ENCODE measurements at places on chromosomes 7 and 10. TPM values are rescaled to one million over a fixed set of nuclear protein-coding genes. Genes with fewer than 3 reads are reported as not detected.

Gene CTNNA3
- total RNA-seq, result 32.7 TPM

DNA sequence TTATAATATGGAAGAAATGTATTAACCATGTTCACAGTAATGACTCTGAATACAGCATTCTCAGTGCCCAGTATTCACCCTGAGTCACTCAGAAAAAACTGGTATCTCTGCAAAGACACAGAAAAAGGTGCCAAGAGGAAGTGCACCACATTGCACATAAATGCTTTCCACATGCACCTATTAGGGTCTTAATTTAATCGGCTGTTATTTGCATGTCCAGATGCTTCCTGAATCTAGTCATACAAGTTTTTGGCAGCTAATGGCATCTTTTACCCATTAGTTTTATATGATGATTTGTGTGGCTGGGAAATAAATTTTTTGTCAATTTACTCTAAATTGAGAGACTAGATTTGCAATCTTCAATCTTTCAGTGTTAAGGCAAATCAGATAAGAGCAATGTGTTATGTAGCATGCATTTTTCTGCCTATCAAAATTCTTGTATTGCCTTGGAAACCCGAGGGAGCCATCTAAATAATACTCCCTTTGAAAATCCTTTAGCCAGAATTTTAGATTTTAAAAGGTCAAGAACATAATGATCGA is 58.2 kb downstream of the ZNF680 start:
- no peak for DNase-seq

- no peak for DNase-seq
Measured at GRCh38 chr10:12687996-12688395, 313.5 kb downstream of the CCDC3 start.

GRCh38 chr10:37478381-37478780 is 353.0 kb downstream of the ANKRD30A start:
- DNase-seq, result no peak

Gene THSD7A
- 7.0 TPM for total RNA-seq

Gene DRGX
- total RNA-seq, result 0.48 TPM

- no peak for DNase-seq
Measured at GRCh38 chr7:139451638-139452037, 31.8 kb downstream of the KLRG2 start.

Gene AGAP5
- 0.48 TPM for total RNA-seq

- DNase-seq, result no peak
Measured at GRCh38 chr10:3622845-3623621, 162.0 kb downstream of the KLF6 start.

DNA sequence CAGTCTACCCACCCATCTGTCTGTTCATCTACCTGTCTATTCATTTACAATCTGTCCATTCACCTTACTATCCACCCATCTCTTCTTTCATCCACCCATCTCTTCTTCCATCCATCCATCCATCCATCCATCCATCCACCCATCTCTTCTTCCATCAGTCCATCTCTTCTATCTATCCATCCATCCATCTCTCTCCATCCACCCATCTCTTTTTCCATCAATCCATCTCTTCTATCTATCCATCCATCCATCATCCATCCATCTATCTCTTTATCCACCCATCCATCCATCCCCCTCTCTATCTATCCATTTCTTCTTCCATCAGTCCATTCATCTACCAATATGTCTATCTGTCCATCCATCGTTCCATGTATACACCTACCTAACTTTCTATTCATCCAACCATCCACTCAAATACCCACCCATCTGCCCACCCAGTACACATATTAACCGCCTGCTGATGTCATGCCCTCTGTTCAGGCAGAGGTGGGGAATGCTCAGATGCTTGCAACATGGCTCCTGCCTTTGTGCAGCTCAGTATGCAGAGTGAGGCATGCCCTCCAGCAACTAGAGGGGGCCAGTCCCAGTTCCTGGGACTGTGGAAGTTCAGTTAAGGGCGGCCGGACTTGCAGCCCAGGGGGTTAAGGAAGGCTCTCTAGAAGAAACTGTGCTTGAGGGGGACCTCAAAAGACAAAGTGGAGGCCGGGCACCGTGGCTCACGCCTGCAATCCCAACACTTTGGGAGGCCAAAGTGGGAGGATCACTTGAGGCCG is 11.3 kb upstream of the MLXIPL start:
- DNase-seq, result no peak

DNA sequence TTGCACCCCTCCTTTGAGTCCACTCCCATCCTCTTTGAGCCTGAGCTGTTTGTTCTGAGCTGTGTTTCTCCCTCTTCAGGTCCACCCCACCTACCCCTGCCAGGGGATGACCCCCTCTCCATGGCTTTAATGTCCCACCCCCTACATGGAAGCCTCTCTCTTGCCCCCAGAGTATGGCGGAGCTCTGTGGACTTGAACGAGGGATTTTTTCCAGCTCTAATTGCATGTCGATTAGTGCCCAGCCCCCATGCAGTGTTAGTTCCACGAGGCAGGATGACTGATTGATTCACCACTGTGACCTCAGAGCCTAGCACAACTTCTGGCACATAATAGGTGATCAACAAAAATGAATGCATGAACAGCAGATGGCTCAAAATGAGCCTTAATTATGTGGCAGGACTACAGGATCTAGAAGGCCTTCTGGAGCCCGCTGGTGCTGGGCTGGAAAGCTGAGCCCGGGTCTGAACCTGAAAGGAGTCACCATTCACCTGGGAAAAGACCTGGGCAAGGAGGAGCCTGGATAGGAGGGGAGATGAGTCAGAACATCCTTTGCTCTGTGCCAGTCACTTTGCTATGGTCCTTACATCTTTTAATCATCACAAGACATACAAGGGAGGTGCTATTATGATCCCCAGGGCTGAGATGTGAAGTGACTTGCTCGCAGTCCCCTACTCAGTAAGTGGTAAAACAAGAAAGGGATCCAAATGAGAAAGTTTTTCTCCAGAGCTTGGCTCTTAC is 17.1 kb upstream of the SLC18A2 start:
- DNase-seq, result no peak

- DNase-seq, result no peak
Measured at GRCh38 chr7:157521061-157521731, 184.4 kb downstream of the DNAJB6 start.

Gene TMEM184A
- 3.4 TPM for total RNA-seq

- DNase-seq, result no peak
Measured at GRCh38 chr10:121221072-121221471, 369.9 kb downstream of the WDR11 start.

Gene AKR1C3
- total RNA-seq, result 4.6 TPM

DNA sequence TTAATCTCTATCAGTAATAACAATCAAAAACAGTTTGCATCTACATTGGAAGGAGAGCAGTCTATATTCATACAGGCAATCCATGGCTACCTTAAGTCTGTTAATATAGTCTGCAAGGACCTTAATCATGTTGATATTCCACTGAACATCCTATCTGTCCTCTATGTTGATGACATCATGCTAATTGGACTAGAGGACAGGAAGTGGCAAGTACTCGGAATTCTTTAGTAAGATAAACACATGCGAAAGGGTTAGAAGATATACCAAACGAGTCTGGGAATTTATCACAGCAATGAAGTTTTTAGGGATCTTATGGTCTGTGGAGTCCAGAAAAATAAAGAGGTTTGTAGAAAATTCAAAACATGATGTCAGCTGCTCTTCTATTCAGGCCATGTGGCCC is 11.3 kb upstream of the SAMD9L start:
- DNase-seq, result peak; percentile 55

DNA sequence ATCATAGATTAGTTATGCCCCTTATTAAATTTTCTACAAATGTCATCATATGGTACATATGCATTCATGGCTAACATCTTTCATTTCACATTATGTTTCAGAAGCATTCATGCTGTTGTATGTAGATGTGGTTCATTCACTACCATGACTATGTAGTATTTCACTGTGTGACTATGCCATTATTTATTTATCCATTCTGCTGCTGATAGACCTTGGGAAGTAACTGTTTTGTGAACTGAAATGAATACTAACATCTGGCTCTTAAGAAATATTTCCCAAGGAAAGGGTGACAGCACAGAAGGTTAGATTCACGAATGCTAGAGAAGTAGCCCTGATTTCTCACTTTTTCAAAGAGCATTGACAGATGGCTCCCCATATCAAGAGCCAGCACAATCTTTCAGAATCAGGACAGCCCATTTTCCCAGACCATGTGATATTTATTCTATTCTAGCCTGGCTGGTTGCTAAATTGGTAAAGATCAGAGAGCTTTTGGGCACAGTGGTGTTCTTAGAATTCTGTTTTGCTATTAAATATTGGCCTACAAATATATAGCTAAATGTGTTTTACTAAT is 157.4 kb downstream of the DYNC1I1 start:
- DNase-seq, result no peak

DNA sequence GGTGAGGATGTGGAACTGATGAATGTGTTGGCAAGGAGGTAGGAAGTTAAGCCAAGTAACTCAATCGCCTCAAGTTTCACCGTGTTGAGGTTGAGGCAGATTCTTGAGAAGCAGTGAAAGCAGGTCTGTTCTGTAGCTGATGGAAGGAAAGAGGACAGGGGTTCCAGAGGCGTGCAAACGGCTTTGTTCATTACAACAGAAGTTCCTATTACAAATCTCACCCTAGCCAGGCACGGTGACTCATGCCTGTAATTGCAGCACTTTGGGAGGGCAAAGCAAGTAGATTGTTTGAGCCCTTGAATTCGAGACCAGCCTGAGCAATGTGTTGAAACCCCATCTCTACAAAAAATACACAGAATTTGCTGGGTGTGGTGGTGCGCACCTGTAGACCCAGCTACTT is 36.9 kb upstream of the PTF1A start:
- no peak for DNase-seq

- DNase-seq, result no peak
Measured at GRCh38 chr7:157540606-157541294, 203.9 kb downstream of the DNAJB6 start.

- DNase-seq, result no peak
Measured at GRCh38 chr7:55016746-55017090, 2.1 kb upstream of the EGFR start.

DNA sequence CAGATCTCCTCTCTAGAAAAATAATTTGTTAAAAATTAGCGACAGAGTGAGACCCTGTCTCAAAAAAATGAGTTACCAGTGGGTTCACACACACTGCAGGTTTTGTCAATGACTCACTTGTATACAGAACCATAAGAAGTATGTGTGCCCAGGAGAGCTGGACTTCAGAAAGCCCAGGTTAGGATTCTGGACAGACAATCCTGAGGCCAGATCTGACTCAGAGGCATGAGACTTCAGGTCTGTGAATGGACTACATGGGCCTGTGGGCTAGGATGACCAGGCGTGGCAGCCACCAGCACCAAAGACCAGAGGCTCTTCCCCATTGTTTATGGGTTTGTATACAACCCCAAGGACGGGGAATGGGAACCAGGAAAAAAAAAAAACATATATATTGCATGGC is 9.3 kb upstream of the ZNF438 start:
- DNase-seq, result no peak

Gene C10orf67
- total RNA-seq, result 7.7 TPM

DNA sequence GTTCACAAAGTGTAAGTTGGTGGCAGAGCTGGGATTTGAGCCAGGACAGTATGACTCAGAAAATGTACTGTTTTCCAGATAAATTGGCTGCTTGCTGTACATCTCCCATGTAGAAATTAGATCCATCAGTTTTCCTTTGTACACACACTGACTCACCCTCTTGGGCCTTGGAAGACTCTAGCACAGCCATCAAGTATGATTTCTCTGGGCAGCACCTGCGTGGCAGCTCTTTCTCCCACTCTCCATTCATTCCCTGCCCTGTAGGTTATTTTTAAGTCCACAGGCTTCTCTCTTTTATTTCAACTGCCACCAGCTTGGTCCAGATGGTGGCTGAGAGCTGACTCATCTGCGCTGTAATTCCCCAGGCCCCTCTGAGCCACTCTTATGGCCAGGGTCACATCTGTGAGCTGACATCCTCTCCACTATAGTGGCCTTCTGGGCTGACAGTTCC is 28.3 kb upstream of the SDK1 start:
- peak; percentile 73 for DNase-seq

GRCh38 chr10:110344622-110345021 is 39.9 kb upstream of the SMNDC1 start:
- no peak for DNase-seq

GRCh38 chr10:102261196-102261595 is 15.9 kb downstream of the GBF1 start:
- no peak for DNase-seq

Gene SPDYE16
- 3.6 TPM for total RNA-seq
